ENCODE measurements at places on chromosomes 3 and 15.

- peak; percentile 45 for DNase-seq
Measured at GRCh38 chr3:179653096-179653797, 407 bp downstream of the USP13 start.

GRCh38 chr15:65837301-65838294, 31.7 kb upstream of the RAB11A start:
- no peak for DNase-seq

- DNase-seq: no peak
Measured at GRCh38 chr3:154235330-154235729, 89.0 kb downstream of the DHX36 start.

GRCh38 chr15:48266024-48266689, 60.1 kb downstream of the SLC12A1 start:
- DNase-seq: no peak

- DNase-seq: no peak
Measured at GRCh38 chr15:88615303-88616107, 5.6 kb upstream of the AEN start.

- no peak for DNase-seq
Measured at GRCh38 chr3:195699860-195700259, 20.9 kb upstream of the MUC20 start.

DNA sequence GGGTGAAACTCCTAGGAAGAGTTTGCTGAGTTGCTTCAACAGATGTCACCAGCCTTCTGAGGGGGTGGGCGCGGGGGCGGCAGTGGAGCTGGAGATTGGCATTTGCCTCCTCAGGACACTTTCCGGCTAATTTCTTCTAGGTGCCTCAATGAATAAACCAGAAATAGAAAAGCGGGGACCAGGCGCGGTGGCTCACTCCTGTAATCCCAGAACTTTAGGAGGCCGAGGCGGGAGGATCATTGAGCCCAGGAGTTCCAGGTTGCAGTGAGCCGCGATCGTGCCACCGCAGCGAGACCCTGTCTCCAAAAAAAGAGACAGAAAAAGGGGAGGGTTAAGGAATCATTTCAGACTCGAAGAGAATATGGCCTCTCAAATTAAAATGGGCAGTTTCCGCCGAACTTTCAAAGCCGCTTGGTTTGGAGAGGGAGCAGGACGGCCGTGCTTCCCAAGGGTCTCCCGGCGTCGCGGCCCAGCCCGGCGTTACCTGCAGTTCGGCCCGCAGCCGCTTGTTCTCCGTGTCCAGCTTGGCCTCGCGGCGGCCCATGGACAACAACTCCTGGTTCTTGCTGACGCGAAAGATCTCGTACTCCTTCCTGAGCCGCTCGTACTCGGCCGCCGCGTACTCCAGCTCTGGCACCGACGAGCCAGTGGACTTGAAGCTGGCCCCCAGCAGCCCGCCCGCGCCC, 587 bp downstream of the NPHP3 start:
- peak; percentile 3 for DNase-seq

DNA sequence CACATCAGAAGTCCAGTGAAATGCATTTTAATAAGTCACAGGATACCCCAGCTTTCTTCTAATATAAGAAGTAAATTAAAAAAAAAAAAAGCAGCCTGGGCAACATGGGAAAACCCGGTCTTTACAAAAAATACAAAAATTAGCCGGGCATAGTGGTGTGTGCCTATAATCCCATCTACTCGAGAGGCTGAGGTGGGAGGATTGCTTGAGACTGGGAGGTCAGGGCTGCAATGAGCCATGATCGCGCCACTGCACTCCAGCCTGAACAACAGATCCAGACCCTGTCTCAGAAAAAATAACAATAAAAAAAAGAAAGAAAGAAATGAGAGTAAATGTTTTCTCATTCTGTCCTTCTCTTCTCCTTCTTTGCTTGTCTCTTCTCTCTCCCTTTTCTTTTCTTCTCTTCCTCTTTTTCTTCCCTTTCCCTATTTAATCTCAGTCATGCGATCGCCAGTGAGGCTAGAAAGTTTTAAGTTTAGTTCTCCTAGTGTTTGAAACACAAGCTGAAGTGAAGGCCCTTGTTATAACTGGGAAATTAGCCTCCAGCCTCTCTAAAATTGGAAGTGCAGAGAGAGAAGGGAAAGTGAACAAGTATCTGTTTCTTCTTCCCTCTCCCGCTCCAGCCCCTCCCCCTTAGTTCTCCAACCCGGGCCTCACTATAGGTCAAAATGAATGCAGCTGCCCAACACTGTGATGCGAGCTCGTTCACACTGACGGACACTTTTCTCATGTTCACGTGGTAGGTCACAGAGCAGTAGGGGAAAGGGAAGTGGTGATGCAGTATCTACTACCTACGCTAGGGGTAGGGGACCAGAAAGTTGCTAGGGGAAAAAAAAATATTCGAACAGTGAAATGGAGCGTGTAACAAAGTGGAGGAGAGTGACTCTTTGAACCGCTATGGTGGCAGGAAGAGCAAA, 23.5 kb upstream of the TSC22D2 start:
- peak; percentile 33 for DNase-seq

DNA sequence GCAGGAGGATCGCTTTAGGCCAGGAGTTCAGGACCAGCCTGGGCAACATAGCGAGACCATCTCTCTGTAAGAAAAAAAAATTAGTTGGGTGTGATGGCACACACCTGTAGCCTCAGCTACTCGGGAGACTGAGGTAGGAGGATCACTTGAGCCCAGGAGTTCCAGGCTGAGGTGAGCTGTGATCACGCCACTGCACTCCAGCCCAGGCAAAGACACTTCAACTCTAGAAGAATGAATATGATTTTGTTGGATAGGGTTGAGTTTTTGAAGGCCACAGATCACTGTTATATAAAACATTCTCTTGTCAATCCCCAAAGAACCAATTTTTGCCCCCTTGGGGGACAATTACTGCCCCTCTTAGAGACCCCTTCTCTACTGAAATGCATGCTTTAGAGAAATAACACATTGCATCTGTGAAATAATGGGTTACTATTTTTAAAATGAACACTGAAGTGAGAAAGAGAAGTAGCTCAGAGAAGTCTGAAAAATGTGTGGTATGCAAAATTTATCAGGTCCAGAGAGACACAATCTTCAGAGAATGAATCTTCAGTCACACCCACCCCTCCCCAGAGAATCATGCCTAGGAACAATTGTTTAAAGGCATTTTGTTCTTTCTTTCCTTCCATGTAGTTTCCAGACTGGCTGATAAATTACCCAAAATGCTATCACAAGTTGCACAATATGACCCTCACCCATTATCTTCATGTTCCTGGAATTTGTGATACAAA, 42.7 kb downstream of the METTL6 start:
- DNase-seq: no peak

DNA sequence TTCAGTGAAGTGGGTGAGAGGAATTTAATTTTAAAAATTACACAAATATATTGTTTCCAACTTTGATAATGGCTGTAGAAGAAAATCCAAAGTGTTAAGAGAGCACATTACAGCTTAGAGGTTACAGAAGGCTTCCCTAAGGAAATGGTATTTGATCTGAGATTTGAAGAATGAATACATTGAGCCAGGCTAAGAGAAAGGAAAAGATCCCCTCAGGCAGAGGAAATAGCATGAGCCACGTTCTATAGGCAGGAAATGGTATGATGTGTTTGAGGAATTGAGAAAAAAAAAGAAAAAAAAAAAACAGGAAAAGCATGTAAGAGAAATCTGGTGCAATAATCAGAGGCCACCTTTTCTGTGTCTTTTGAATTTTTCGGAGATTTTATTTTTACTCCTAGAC, 48.6 kb downstream of the UNC13C start:
- DNase-seq: no peak

DNA sequence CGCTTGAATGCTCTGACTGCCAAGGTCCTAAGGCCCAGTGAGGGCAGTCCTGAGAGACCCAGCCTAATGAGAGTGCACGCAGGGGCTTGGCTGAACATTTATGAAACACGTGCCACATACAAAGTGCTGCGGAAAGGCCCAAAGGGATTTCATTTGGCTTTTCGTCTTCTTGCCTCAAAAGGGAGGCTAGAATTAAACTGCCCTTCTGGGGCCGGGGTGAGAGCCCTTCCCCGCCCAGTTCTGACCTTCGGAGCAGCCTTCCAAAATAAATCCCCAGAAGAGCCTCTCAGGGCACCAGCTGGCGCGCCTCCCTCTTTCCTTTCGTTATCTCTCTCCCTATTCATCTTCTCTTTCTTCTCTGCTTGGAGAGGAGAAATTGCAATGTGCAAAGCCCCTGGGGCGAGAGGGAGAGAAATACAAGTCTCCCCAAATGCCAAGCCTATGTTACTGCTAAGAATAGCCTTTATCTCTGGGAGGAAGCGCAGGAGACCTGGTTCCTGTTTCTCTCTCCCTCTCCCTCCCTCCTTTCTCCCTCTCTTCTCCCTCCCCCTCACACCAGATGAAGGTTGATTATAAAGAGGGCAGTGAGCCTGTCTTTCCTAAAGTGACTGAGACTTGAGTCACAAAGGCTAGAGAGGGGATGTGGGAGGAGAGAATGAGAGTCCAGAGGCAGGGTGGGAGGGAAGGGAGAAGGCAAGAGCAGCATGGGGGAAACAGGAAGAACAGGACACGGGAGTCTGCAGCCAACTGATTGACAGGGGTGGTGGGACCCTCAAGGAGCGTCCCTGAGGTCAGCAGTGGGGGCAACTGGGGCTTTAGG, 36.7 kb upstream of the NDUFB4 start:
- no peak for DNase-seq

DNA sequence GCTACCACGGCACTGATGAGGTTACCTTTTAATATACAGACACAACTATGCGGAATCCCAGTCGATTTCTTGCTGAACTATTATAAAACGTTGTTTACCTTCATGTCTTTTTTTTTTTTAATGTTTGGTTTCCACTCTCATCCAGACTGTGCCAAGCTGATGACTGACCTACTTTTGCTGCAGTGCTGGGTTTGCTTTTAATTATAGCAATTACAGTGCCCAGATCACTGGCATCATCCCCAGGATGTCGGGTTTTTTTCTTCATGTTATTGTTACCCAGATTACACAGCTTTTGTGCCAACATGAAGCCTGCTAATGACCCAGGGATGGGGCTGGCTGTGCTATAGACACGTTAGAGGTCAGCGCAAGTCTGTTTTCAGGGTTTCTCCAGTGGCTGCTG, 294.0 kb upstream of the ATP10A start:
- no peak for DNase-seq

GRCh38 chr3:152061296-152061695, 187.9 kb downstream of the SUCNR1 start:
- DNase-seq: no peak

DNA sequence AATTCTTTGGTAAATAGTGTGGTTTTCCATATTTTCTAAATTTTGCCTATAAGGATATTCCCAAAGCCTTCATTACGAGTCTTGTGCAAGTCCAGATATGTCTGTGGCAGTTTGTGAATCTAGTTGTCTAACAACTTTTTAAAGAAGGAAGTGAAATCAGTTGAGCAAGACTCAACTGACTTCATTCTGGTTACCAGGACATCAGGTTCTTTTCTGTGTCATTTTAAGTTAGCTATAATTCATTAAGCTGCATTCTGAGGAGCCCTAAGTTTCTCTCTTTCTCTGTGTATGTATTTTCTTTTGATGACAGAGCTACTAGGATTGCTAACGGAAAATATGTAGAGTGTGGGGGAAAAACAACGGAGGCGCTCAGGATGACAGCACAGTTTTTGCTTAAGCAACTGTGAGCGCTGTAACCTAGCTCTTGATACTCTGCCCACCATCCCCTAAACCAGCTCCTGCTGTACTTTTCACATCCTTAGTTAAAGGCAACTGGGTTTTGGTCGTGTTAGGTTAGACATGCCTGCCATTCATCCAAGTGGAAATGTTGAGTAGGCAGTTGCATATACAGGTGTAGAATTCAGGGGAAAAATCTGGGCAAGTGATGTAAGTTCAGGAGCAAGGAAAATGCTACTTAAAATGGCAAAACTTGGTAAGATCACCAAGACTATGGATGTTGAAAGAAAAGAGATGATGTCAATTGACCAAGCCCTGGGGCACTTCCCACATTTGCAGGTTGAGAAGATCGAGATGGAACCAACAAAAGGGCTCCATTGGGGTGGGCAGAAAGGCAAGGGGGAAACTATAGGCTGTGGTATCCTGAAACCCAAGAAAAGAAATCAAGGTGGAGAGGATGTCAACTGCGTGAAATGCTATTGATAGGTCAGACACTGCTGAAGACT, 9.2 kb downstream of the MFSD1 start:
- DNase-seq: no peak

DNA sequence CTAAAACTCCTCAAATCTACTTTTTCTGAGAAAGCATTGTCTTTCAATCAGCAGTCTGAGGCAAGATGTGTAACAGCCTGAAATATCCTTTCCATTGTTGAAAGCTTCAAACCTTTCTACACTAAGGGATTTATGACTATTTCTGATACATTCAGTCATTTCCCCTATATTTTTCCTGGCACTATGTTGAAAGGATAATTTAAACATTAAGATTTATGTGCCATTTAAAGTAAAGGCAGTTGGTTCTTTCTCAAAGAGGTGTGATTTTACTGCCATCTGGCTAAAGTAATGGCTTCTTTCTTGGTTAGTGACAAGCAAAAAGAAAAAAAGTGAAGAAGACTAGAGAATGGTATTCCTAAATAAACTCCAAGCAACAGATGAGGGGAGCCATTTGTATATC, 249.6 kb upstream of the COL8A1 start:
- no peak for DNase-seq

GRCh38 chr3:180296971-180297370, 260.2 kb upstream of the PEX5L start:
- DNase-seq: no peak

- no peak for DNase-seq
Measured at GRCh38 chr3:179943117-179943880, 93.4 kb downstream of the PEX5L start.

GRCh38 chr15:88894348-88894818, 961 bp downstream of the HAPLN3 start:
- DNase-seq: peak; percentile 85

- DNase-seq: no peak
Measured at GRCh38 chr3:174287705-174288104, 571.4 kb upstream of the NAALADL2 start.

DNA sequence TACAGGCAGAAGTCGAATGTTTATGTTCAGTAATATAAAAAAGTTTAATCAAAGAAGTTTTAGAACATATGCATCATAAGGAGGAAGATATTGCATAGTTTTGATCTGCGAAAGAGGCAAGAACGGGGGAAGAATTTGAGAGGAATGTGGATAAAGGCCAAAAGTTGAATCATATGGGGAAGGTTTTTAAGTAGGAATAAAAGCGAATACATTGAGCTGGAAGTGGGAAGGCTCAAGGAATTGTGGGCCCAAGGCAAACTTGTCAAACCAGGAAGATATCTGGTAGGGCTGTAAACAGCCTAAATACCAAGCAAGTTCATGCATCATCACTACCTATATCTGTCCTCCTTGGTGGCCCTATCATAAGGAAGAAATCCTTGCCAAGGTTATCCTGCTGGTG, 186.9 kb downstream of the MAGI1 start:
- no peak for DNase-seq

GRCh38 chr3:101219842-101220560, 100.4 kb downstream of the IMPG2 start:
- DNase-seq: no peak
